ENCODE measurements at places on chromosomes 12 and 14. TPM values are rescaled to one million over a fixed set of nuclear protein-coding genes. Genes with fewer than 3 reads are reported as not detected.

MYL2 gene
- total RNA-seq: not detected

OAS3 gene
- 13.2 TPM for total RNA-seq

RBP5 gene
- total RNA-seq: not detected

NGDN gene
- total RNA-seq: 20.5 TPM

C14orf132 gene
- total RNA-seq: 3.8 TPM

RD3L gene
- not detected for total RNA-seq

BBS10 gene
- 19.2 TPM for total RNA-seq

OR4K14 gene
- total RNA-seq: not detected

SPX gene
- 12.9 TPM for total RNA-seq

TXNDC16 gene
- total RNA-seq: 12.6 TPM

KIF5A gene
- total RNA-seq: 0.38 TPM

C12orf54 gene
- not detected for total RNA-seq

SLC4A8 gene
- 5.6 TPM for total RNA-seq

OTOGL gene
- 0.51 TPM for total RNA-seq

KCNK10 gene
- total RNA-seq: not detected

LRRIQ1 gene
- total RNA-seq: not detected

KLRC1 gene
- total RNA-seq: not detected

AQP6 gene
- total RNA-seq: not detected

CPNE8 gene
- 37.2 TPM for total RNA-seq

DEPDC4 gene
- total RNA-seq: 2.0 TPM

TXNRD1 gene
- 88.7 TPM for total RNA-seq

LPAR5 gene
- 0.82 TPM for total RNA-seq

CARMIL3 gene
- 0.17 TPM for total RNA-seq

ADIPOR2 gene
- 121 TPM for total RNA-seq

INHBE gene
- total RNA-seq: not detected

TPPP2 gene
- not detected for total RNA-seq

GRIP1 gene
- 0.85 TPM for total RNA-seq

A2M gene
- 600 TPM for total RNA-seq

TOMM20L gene
- 2.6 TPM for total RNA-seq

PRICKLE1 gene
- total RNA-seq: 8.0 TPM

ASB2 gene
- total RNA-seq: 0.34 TPM

EPYC gene
- not detected for total RNA-seq

BIN2 gene
- total RNA-seq: 26.2 TPM

GCH1 gene
- total RNA-seq: 4.8 TPM

SLC6A13 gene
- not detected for total RNA-seq

GON7 gene
- total RNA-seq: 10.8 TPM

NUP37 gene
- 14.0 TPM for total RNA-seq

NRL gene
- not detected for total RNA-seq

PXN gene
- total RNA-seq: 67.2 TPM

ASPG gene
- total RNA-seq: 1.5 TPM

PLBD1 gene
- 16.2 TPM for total RNA-seq

MAP1LC3B2 gene
- total RNA-seq: 1.5 TPM

CMKLR1 gene
- 12.4 TPM for total RNA-seq

LACRT gene
- not detected for total RNA-seq

SLC8A3 gene
- total RNA-seq: 0.34 TPM

MARS1 gene
- 43.4 TPM for total RNA-seq

CIROP gene
- not detected for total RNA-seq
